ENCODE measurements at places on chromosomes 1 and 21.

GRCh38 chr1:34378968-34379856, 202.5 kb downstream of the C1orf94 start:
- no peak for DNase-seq

- DNase-seq, result peak; percentile 65
Observed at GRCh38 chr1:172069534-172069933, 228.2 kb downstream of the DNM3 start.

GRCh38 chr1:162367073-162367472, 9.6 kb downstream of the SPATA46 start:
- DNase-seq, result no peak

DNA sequence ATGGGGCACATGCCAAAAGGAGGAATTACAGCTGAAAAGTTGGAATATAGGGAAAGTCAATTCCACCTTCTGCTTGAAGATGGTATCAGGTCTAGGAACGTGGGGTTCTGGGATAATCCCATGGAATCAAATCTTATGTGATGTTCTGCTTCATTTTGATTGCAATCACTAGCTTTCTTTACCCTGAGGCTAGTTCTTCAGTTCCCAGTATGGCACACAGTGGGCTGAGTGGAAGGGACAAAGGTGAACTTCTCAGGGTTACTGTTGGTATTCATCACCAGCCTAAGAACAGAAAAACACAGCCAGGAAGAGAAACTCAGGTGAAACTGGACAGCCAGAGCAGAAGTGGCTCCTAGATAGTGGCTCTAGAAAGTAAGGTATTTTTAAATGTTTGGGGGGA, 117.8 kb downstream of the TNFSF18 start:
- no peak for DNase-seq

DNA sequence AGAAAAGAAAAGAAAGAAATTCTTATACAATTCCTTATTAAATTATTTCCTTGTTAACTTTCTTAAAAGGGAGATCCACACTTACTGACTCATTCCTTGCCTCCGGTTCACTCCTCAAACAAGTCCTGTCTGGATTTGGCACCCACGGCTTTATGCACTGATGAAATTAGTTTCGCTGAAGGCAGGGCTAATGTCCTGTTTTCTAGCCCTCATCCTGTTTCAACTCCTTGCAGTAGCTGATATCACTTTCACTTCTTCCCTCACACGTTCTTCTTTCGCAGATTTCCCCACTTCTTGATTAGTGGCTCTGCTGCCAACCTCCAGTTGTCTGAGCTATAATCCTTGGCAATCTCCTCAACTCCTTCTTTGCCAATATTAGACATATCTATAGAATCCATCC, 215.2 kb downstream of the URB2 start:
- no peak for DNase-seq
